ENCODE measurements at places on chromosomes 12 and 14.
A peak's percentile ranks its signal among the peaks of the same experiment; 100 is the strongest.

DNA sequence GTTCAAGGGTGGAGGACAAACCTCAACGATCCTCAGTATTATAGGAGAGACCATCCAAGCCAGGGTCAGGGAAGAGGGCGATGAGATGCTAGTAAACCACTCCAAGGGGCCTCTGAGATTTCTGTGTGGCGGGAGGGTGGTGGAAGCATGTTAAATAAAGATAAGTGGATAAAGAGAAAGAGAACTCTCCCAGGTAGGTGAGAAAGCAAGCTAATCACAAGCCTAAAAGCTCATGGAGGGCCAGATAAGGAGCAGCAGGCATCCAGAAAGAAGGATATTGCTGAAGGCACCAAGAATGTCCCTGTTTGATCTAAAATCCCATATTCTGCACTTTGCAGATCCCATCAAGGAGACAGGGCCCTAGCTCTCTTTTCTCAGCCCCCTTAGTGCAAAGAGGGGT is 48.3 kb upstream of the PARP11 start:
- no peak for DNase-seq

- DNase-seq, result no peak
These were observed 1.8 kb upstream of the DYRK2 start for GRCh38 chr12:67646775-67647174.

DNA sequence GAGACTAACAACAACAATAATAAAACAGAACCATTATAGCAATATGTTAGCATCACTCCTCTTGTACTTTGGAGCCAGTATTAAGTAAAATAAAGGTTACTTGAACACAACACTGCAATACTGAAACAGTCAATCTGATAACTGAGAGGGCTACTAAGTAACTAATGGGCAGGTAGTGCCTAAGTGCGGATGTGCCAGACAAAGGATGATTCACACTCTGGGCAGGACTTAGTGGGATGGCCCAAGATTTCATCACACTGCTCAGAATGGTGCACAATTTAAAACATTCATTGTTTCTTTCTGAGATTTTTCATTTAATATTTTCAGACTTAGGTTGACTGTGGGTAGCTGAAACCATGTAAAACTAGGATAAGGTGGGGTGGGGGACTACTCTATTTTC is 131.9 kb upstream of the CAND1 start:
- no peak for DNase-seq

- DNase-seq, result no peak
These were observed 397.8 kb upstream of the MIS18BP1 start for GRCh38 chr14:45650754-45651153.

DNA sequence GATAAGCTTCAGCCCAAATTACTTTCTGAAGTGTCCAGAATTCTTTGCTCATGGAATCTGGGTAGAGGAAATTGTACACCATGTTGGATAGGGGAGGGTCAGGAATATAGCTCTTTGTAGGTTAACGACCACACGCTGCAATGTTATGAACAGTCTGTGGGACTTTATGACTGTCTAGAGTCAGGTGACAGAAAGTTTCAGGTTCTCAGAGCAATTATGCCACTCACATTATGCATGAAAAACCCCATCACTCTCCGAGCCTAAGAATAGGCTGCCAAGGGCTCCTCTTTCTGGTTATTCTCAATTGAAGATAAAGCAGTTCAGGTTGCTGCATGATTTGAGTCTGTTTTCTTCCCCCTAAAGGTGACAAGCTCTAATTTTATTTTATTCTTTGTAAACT is 430.9 kb downstream of the ATP23 start:
- no peak for DNase-seq

DNA sequence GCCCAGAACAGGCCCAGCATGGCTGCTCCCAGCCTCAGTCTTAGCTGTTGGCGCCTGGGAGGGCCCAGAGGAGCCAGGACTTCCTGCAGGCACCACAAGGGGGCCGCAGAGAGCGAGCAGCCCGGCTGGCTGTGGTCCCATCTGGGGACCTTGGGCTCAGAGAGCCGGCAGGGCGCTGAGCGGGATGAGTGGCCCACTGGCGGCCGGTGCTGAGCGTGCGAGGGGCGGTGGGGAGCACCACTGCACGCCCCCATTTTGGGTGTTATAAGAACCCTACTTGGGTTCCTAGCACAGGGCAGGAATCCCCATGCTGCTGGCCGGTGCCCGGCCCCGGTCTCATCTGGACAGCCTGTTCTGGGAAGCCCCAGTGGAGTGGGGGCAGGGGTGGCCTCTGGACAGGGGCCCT is 25.9 kb upstream of the CRIP2 start:
- peak; percentile 62 for DNase-seq

- DNase-seq, result peak; percentile 85
These were observed 51.4 kb downstream of the WASHC3 start for GRCh38 chr12:102010265-102010994.

- DNase-seq, result no peak
These were observed 53.8 kb downstream of the TESC start for GRCh38 chr12:117045160-117046010.

DNA sequence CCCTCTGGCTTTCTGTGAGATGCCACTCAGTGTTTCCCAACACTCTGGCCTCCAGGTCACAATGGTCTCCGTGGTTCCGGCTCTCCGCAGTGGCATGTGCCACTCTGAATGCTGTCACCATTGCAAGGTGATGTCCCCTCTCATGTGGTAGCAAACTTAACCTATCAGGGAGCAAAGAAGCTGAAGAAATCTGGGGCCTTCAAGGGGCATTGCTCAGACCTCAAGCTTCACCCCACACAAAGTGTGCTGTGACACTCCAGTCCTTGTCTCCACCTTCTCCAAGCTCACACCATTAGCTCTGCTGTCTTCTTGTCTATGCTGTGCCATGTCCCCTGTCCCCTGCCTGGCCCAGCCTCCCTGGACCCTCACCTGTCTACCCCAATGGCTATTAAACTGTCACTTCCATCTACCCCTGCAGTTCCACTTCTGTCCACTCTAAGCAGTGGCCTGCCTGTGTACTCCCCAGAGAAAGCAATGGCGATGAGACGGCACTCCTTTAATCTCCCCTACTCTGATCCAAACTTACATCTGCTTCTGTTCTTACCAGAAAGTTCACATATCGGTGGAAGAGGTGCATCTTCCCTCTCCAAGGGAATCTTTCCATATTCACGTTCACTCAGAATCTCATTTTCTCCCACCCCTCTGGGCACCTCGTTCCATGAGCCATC is 93.7 kb downstream of the DHRS2 start:
- DNase-seq, result no peak

GRCh38 chr14:104195361-104195760 is 57.0 kb downstream of the KIF26A start:
- DNase-seq, result no peak

GRCh38 chr12:62210422-62210821 is 49.8 kb upstream of the USP15 start:
- peak; percentile 43 for DNase-seq

Data from OCI-LY7 (cell line).